Brain (organoid and tissue), 16 donors: ENCODE measurements at places on chromosomes 11 and 22. TPM values are rescaled to one million over a fixed set of nuclear protein-coding genes. Genes with fewer than 3 reads are reported as not detected.

Gene ATXN10
- 170 TPM for polyA plus RNA-seq

Gene OR2D2
- not detected for polyA plus RNA-seq

Gene ESAM
- 42.0 TPM for polyA plus RNA-seq

Gene CEP126
- polyA plus RNA-seq = 0.85 TPM
